T-helper 17 cell (primary cell): ENCODE measurements at places on chromosomes 6 and 20. TPM values are rescaled to one million over a fixed set of nuclear protein-coding genes. Genes with fewer than 3 reads are reported as not detected.

DNA sequence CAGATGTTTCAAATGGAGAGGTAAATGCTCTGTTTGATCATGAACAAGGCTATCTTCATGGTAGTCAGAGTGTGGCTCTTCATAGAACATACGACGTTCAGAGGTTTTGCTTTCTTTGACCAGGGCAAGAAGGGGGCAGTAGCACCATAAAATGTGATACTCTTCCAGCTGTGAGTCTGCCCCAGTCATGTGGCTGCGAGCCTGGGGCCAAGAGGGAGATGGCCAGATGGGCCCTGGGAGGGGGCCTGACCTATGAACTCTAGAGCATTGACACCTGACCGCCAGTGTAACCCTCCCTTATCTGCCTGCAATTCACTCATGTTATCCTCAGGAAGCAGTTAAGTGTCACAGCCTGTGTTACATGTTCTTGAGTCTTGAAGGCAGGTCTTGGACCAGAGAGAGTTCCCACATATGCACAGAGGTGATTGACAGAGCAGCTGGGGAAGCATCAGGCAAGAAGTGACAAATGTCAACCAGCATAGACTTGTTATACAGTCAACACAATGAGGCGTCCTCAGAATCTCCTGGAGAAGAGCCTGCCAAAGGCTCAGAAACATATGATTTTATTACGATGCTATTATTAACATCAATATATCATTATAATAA is 55.0 kb downstream of the SCML4 start:
- no peak for DNase-seq

BMP2 gene
- 0.07 TPM for total RNA-seq

DNA sequence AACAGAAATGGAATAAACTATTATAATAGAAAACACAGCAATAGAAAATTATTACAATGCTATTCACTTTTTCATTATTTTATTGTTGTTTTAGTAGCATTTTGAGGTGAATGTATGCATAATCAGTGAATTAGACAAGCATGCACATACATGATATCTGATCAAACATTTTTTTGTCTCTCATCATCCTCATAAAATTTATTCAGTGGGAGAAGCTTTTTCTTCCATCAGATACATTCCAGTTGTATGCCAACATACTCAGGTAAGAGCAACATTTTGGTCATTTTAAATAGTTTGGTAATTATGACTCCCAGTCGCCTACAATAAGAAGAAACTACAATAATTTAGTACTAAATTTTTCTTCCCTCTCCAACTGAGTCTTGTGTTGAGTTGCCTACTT is 44.5 kb downstream of the ADGRF1 start:
- no peak for DNase-seq

- DNase-seq: no peak
Measured at GRCh38 chr6:149231778-149232177, 85.7 kb upstream of the TAB2 start.

- DNase-seq: no peak
Measured at GRCh38 chr6:122715725-122716124, 63.8 kb upstream of the FABP7 start.

MROH8 gene
- 1.1 TPM for total RNA-seq

DNA sequence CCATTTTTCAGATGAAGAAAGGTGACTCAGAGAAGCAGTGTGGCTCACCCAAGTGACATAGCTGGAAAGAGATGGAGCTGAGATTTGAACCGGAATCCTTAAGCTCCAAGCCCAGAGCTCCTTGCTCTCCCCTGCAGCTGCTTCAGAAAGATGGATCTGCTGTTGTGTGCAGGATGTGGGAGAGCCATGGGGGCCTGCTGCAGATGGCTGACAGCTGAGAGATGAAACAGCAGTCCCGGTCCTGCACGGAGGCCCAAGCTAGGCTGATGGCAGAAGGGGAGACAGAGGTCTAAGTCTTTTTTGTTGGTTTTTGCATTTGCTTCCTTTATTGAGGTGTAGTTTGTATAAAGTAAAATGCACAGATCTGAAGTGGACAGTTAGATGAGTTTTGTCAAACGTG is 69.8 kb upstream of the FOXP4 start:
- DNase-seq: no peak

DNA sequence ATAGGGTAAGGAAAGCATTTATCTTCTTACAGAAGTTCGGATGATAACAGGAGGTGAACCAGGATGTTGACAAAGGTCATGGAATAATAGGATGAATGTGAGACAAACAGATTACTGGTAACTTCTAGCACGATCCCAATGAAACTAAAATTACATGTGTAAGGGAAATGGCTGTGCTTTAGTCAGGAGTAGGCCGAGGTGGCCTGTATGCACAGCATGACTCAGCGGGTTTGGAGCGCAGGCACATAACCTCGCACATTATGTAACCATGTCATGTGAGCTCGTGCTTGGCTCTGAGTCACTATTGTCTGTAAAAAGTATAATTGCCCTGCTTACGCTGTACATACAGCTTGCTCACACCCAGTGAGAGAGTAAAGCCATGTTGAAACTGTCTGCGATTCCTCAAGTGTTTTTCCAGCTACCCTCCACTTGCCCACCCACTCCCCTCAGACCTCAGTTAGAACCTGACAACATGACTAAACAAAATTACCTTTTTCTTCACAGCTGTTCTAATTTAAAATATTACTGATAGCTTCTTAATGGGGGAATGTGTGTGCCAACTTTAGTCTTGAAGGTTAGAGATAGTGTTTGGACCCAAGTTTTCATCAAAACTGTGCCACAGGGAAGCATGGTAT is 8.2 kb downstream of the CYB5R4 start:
- no peak for DNase-seq

DNA sequence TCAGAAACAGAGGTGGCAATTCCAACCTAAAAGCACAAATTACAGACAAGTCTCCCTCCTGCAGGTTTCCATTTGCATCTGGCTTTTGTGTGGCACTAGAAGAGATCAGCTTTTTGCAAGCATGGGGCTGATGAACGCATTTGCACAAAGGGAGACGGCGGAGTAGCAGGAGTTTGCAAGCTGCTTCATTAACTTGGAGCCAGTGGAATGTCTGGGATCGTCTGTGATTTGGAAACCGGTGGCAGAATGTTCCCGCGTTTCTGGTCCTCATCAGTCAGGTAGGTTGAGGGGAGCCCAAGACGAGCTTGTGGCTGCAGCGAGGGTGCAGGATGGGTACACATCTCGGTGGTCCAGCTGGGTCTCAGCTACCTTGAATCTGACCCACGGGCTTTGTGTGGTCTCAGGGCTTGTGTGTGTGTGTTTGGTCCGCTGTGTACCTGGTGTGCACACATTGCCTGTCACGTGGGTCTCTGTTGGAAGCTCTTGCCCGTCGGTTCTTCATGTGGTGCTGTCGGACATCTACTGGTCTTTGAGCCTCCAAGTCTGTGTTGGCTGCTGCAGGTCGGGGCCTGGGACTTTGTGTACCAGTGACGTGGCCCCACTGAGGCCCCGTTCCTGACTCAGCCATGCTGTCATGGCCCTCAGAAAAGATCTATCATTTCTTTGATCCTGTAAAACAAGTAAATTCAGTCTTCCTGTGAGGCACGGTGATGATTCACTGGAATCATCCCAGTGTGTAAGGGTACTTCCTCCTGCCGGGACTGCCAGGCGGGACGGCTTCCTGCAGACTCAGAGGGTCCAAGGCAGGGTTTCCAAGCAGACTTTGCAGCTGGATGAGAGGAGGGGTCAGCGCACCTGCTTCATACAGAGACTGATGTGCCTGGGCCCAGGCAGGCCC is 12.4 kb upstream of the MYT1 start:
- no peak for DNase-seq

DNA sequence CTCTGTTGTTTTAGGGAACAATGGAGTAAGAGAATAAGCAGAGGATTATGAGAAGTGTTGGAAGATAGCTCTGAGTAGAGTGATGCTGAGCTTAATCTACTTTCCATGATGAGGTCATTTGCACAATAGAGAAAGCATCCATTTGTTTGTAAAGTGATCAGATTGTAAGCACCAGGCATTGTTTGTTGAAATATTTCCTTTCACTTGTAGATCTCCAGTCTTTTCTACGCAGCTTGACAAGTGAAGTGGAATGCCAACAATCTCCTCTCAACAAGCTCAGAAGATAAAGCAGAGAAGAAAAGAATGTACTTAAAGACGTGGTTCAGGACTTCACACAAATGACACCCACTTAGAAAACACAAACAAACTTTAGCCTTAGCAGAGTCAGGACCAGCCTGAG is 80.1 kb upstream of the MARCKS start:
- no peak for DNase-seq

- DNase-seq: no peak
Measured at GRCh38 chr6:33772082-33772830, 16.7 kb downstream of the LEMD2 start.

GRCh38 chr20:17711267-17711627 is 11.5 kb downstream of the BANF2 start:
- no peak for DNase-seq

SH3BGRL2 gene
- 36.0 TPM for total RNA-seq

DNA sequence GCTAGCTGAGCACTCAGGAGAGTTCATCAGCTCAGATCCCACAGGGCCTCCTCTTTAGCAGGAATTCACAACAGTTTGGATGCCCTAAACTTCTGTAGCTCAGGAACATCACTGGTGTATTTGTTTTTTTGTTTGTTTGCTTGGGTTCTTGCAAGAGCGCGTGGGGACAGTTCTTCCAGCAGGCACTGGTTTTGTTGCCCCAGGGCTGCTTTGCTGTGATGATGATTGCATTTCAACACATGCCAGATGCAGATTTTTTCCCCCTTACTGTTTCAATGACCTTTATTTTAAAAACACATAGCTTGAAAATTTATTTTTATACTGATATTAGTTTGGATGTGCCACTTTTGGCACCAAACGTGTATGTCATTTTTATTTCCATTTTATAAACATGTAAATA is 77.1 kb downstream of the DHX35 start:
- no peak for DNase-seq

DNA sequence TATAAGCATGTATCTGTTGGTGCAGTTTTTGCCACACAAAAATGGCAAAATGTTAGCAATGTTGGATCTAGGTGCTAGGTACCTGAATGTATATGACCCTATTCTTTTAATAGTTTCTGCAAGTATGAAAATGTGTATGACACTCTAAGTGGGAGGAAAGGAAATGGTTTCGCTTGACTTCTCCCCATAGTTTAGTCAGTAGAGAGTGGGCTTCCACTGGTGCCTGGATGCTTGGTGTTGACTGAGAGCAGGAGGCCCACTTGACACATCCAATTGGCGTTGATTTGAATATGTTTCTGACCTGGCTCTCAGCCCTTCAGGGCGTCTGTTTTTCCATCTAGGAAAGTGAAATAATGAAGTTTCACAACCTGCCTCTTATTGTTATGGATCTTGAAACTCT is 41.8 kb upstream of the GABRR1 start:
- DNase-seq: no peak

BANF2 gene
- not detected for total RNA-seq

MCCD1 gene
- not detected for total RNA-seq

- no peak for DNase-seq
Measured at GRCh38 chr6:25449774-25450173, 170.6 kb downstream of the CARMIL1 start.

DNA sequence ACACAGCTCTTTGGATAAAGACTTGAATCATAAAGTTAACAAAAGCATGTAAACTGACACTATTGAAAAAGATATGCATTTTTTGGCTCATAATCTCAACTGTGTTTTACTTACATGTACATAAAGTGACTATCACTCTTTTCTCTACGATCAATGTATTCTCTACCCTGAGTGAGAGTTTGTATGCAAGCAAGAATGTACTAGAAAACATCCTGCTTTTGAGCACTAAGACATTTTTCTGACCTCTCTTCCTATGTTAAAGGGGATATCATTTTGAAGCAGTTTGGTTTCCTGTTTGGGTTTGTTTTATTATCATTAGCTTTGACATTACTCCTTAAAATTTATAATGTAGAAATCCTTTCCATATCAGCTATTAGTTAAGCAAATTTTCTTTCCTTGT is 910.8 kb downstream of the C6orf118 start:
- no peak for DNase-seq

UST gene
- total RNA-seq: 7.3 TPM

DNA sequence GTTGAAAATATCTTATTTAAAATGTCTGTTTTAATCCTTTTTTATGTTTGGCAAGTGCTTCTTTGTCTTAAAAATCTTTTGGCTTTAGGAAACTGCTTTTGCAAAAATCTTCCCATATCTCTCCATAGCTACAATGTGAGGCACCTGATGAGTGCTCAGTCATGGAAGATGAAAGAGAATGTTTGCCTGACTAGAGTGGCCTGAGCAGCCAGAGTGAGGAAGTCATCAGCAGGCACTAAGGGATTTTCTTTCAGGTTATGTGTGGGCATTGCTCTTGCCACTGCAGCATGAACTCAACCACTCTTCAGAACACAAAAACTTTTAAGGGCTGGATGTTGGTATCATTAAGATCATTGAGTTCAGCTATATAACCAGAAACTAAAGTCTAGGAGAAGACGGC is 47.9 kb downstream of the AKIRIN2 start:
- DNase-seq: no peak
